RCC 7860 (cell line): ENCODE measurements at places on chromosomes 5 and 9.

- no peak for DNase-seq
Measured at GRCh38 chr9:35730486-35730854, 1.5 kb downstream of the TLN1 start.

DNA sequence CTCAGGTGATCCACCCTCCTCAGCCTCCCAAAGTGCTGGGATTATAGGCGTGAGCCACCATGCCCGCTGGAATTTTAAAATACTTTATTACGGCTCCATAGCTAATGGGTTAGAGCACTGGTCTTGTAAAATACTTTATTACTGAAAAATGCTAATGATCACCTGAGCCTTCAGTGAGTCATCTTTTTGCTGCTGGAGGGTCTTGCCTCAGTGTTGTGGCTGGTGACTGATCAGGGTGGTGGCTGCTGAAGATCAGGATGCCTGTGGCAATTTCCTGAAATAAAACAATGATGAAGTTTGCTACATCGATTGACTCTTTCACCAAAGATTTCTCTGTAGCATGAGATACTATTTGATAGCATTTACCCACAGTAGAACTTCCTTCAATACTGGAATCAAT, 26.0 kb upstream of the GNE start:
- DNase-seq: no peak

- no peak for DNase-seq
Measured at GRCh38 chr9:68979538-68980314, 34.2 kb downstream of the PRKACG start.

DNA sequence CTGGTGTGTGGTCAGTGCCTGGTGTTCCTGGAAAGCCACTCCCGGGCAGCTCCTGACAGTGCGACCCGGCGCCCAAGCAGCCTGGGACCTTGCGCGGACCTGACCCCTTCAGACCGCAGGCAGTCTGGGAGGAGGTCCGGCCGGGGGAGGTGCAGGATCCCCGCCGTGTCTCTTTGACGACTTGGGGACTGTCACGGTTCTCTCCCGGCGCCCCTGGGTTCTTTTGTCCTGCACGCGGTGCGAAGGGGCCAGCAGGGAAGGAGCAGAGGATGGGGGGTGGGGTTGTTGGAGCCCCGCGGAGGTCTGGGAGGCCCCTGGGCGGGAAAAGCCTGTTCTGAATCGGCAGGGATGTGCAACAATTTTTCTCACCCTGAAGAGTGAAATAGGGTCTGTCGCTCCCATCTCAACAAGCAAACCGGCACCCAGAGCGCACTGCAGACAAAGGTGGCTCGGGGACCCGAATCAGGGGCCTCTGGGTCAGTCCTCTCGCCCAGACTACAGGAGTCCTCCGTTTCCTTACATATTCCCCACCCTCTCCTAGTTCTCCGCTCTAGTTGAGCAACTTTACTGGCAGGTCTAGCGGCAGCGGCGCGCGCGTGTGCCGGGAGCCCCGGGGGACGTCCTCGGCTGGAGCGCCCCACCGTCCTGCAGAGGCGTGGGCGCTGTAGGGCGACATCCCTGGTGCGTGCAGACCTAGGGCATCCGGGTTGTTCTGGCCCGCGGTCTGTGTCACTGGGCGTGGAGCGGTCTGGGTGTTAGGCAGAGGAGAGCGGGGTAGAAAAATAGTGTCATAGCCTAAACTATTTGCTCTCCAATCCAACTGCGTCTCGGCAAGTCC, 1.2 kb downstream of the VCAN start:
- peak; percentile 23 for DNase-seq

GRCh38 chr9:128201441-128202369, 1.5 kb upstream of the DNM1 start:
- DNase-seq: no peak

- DNase-seq: peak; percentile 57
Measured at GRCh38 chr5:54249210-54250028, 61.0 kb downstream of the ARL15 start.

- no peak for DNase-seq
Measured at GRCh38 chr5:60230456-60230855, 336.9 kb upstream of the PDE4D start.
